ENCODE measurements at places on chromosomes 6 and 20.

DNA sequence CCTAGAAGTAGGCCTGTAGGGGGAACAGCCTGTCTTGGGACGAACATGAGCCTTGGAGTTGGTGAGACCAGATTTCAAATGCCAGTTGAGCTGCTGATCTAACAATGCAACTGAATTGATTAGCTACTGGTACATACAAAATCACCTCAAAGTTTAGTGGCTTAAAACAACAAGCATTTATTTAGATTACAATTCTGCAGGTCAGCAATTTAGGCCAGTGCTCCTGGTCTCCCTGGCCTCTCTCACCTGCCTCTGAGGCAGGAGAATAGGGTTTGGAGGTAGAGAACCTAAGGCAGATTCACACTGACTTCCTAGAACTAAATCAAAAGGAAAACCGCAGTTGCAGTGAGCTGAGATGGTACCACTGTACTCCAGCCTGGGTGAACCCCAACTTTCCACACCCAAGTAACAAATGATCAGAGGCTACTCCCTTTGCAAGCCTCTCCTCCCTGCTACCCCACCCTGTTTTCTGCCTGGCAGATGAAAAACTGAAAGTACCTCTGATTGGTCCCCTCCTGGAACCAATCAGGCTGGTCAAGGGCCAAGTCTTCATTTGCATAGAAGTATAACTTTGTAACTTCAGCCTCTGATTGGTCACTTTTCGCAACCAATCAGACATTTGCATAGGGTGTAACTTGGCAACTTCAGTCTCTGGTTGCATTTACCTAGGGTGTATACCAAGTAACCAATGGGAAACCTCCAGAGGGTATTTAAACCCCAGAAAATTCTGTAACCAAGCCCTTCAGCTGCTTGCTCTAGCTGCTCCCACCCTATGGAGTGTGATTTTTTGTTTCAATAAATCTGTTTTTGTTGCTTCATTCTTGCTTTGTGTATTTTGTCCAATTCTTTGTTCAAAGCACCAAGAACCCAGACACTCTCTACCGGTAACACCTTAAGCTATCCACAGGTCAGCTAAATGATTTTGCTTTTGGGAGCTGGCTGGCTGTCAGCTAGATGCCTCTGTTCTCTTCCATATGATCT, 8.1 kb upstream of the UBR2 start:
- no peak for DNase-seq

DNA sequence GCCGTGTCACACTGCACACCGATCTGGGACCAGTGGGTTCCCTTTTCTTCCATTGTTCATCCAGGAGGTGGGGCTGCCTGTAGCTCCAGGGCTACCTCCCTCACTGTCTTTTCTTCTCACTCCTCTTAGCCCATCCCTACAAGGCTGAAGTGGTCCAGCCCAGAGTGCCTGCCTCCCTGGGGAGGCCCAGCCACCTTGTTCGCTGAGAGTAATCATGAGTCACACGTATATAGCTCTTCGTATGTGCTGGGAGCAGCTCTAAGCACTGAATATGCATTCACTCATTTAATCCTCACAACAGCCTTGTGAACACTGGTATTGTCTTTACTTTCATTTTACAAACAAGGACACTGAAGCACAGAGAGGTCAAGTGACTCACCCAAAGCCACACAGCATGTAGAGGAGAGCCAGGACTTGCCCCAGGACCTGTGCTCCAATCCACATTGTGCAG, 14.7 kb upstream of the CCDC167 start:
- no peak for DNase-seq

- DNase-seq: no peak
Measured at GRCh38 chr20:24051160-24051559, 62.6 kb upstream of the GGTLC1 start.

GRCh38 chr6:113936093-113936934, 34.6 kb downstream of the HDAC2 start:
- DNase-seq: peak; percentile 29

DNA sequence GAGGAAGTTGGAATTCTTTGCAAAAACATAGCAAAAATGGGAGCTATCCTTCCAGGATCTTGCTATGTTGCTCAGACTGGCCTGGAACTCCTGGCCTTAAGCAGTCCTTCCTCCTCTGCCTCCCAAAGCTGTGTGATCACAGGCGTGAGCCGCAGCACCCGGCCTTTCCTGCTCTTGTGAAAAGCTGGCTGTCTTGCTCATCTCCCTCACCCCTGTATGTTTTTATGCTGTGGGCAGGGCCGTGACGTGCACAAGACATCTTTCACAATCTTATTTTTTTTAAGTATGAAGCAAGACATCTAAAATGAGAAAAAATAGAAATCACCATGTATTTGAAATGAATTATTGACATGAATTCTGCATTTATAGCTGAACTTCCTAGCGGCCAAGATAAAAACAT, 110.4 kb downstream of the SAMD5 start:
- no peak for DNase-seq

GRCh38 chr20:43389211-43389610, 68.5 kb upstream of the SRSF6 start:
- DNase-seq: no peak

All from Calu3 (cell line).